ENCODE measurements at places on chromosomes 11 and 22.

GRCh38 chr22:27638329-27639233 lies 163.0 kb downstream of the MN1 start:
- H3K4me1 ChIP-seq: no peaks in the 10 kb centered on the region
- no peak overlapping the region for H3K27ac ChIP-seq
- H3K27me3 ChIP-seq: no peaks in the 10 kb centered on the region
- DNase-seq: no peak
- H3K4me3 ChIP-seq: no peak overlapping the region

GRCh38 chr11:69127081-69127850 lies 28.5 kb upstream of the SMIM38 start:
- DNase-seq: no peak
- H3K27ac ChIP-seq: no peak overlapping the region
- no peaks in the 10 kb centered on the region for H3K27me3 ChIP-seq
- H3K4me1 ChIP-seq: peaks cover 32% of the 10 kb centered on the region
- no peaks in the 10 kb centered on the region for H3K36me3 ChIP-seq

DNA sequence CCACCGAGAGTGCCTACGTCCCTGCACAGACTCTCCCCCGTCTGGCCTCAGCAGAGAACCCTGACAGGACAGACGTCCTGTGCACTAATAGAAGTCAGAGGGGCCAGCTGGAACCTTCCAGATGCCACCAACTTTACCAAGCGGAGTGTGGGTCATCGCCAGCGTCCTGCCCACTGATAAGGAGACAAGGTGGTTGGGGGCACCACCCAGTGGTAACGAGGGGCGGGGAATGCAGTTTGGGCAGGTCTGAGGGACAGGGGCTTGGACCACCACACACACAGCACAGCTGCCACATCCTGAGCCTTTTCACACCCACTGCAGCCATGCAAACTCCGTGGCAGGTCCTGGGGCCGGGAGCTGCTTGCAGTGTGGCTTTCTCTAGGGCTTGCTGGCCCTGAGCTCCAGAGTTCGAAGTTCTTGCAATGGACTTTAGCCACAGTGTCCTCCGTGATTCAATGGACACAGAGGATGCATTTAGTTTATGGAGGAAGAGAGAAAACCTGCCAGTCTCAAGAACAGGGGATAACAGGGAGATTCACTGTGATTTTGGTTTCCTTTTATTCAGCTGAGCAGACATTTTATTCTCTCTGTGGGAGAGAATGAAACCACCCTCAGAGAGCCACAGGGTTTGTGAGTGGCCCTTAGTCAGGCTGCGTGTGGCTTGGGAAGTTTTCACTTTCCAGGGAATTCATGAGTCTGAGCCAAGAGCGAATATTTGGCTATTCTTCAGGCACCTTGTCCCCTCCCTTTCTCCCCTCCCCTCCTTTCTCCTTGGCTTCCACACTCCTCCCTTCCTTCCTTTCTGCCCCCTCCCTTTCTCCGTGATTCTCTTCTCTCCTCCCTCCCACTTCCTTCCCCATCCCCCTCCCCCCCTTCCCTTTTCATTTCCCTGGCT lies 13.1 kb downstream of the MRGPRG start:
- no peak for DNase-seq
- no peak overlapping the region for H3K27ac ChIP-seq
- H3K4me3 ChIP-seq: no peak overlapping the region
- no peaks in the 10 kb centered on the region for H3K27me3 ChIP-seq

- H3K36me3 ChIP-seq: no peaks in the 10 kb centered on the region
- H3K4me3 ChIP-seq: no peak overlapping the region
- DNase-seq: no peak
Observed at GRCh38 chr11:112580864-112581263, 320.2 kb upstream of the PLET1 start.

- no peak overlapping the region for H3K4me3 ChIP-seq
- peaks cover 4% of the 10 kb centered on the region for H3K4me1 ChIP-seq
- no peaks in the 10 kb centered on the region for H3K27me3 ChIP-seq
- no peak overlapping the region for H3K27ac ChIP-seq
- no peak for DNase-seq
- H3K36me3 ChIP-seq: no peaks in the 10 kb centered on the region
Observed at GRCh38 chr11:130212431-130212961, 52.9 kb downstream of the ST14 start.
